Activated CD8-positive, alpha-beta memory T cell treated with anti-CD3 and anti-CD28 coated beads, Interleukin-2, amount 10 ng/mL, durations not matched to agents 7 days and 5 days (primary cell): ENCODE measurements at places on chromosomes 4 and X. TPM values are rescaled to one million over a fixed set of nuclear protein-coding genes. Genes with fewer than 3 reads are reported as not detected.
A peak's percentile ranks its signal among the peaks of the same experiment; 100 is the strongest.

The SULT1B1 gene
- total RNA-seq = 0.26 TPM

The AREG gene
- total RNA-seq = 0.53 TPM

- H3K36me3 ChIP-seq = no peaks in the 10 kb centered on the region
- no peak overlapping the region for H3K4me3 ChIP-seq
- no peak for DNase-seq
- H3K4me1 ChIP-seq = no peaks in the 10 kb centered on the region
- H3K27me3 ChIP-seq = no peaks in the 10 kb centered on the region
Measured at GRCh38 chrX:44428989-44429627, 85.6 kb upstream of the EFHC2 start.

GRCh38 chr4:104870495-104871233, 276.0 kb upstream of the TET2 start:
- peaks cover 1% of the 10 kb centered on the region for H3K36me3 ChIP-seq
- H3K27me3 ChIP-seq = peaks cover 17% of the 10 kb centered on the region

GRCh38 chr4:2843941-2844584, 419 bp downstream of the ADD1 start:
- H3K36me3 ChIP-seq = peaks cover 20% of the 10 kb centered on the region
- H3K27me3 ChIP-seq = no peaks in the 10 kb centered on the region
- H3K27ac ChIP-seq = peak overlapping the region; percentile 92
- DNase-seq = peak; percentile 48

- H3K27ac ChIP-seq = no peak overlapping the region
- H3K4me1 ChIP-seq = no peaks in the 10 kb centered on the region
- no peaks in the 10 kb centered on the region for H3K27me3 ChIP-seq
- DNase-seq = no peak
- H3K36me3 ChIP-seq = no peaks in the 10 kb centered on the region
Measured at GRCh38 chr4:75107755-75108612, 175.1 kb downstream of the PARM1 start.

- H3K4me1 ChIP-seq = no peaks in the 10 kb centered on the region
- H3K27me3 ChIP-seq = peaks cover 3% of the 10 kb centered on the region
- H3K4me3 ChIP-seq = no peak overlapping the region
- H3K36me3 ChIP-seq = no peaks in the 10 kb centered on the region
- no peak for DNase-seq
- H3K27ac ChIP-seq = no peak overlapping the region
Measured at GRCh38 chr4:100466501-100466900, 51.3 kb downstream of the EMCN start.

DNA sequence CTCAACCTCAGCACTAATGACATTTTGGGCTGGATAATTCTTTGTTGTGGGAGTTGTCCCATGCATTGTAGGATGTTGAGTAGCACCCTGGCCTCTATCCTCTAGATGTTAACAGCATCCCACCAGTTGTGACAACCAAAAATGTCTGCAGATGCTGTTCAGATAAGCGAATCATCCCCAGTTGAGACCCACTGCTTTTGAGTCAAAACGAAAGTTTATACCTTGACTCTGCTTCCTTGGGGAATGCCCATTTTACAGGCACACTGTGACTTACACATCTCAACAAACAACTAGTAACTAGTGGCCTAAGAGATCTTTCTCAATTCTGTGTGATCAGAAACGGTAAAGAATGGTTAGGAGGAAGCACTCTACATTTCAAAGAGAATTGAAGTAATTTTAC, 37.0 kb downstream of the SEPSECS start:
- peaks cover 10% of the 10 kb centered on the region for H3K4me1 ChIP-seq
- DNase-seq = no peak
- H3K27me3 ChIP-seq = no peaks in the 10 kb centered on the region
- no peak overlapping the region for H3K27ac ChIP-seq
- no peak overlapping the region for H3K4me3 ChIP-seq
